ENCODE measurements at places on chromosomes 11 and 22.

GRCh38 chr11:86740628-86741483, 59.5 kb upstream of the PRSS23 start:
- peak; percentile 44 for DNase-seq

- no peak for DNase-seq
These were observed 12.1 kb downstream of the MMP7 start for GRCh38 chr11:102518296-102519094.

GRCh38 chr22:36772451-36772850, 3.5 kb downstream of the IFT27 start:
- DNase-seq = no peak

DNA sequence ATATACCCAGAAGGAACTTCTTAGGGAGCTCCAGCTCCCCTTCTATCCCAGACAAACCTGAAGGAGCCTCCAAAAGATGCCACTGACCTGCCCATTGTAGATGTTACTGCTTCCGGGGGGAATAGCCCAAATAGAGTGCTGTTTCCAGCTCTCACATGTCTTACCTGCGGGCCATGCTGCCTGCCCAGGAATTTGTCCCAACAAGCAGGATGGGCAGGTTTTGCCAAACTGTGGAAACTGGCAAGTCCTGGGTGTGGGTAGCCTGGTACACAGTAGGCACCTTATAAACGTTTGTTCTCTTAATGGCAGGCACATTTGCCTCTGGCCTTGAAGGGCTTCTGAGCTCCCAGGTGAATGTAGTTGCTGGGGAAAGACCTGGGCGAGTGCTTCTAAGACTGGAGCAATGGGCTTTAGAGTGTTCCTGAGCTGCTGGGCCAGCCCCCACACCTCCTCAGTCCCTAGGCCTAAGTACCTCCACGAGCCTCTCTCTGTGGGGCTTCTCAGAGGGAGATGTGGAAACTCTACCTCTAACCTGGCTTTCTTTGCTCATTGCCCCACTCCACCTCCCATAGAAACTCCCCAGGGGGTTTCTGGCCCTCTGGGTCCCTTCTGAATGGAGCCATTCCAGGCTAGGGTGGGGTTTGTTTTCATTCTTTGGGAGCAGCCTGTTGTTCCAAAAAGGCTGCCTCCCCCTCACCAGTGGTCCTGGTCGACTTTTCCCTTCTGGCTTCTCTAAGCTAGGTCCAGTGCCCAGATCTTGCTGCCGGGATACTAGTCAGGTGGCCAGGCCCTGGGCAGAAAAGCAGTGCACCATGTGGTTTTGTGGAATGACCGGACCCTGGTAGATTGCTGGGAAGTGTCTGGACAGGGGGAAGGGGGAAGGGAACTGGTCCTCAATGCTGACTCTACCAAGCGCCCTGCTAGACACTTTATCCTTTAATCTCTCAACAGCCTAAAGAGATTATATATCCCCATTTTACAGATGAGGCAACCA, 37.2 kb downstream of the LIMK2 start:
- no peak for DNase-seq

DNA sequence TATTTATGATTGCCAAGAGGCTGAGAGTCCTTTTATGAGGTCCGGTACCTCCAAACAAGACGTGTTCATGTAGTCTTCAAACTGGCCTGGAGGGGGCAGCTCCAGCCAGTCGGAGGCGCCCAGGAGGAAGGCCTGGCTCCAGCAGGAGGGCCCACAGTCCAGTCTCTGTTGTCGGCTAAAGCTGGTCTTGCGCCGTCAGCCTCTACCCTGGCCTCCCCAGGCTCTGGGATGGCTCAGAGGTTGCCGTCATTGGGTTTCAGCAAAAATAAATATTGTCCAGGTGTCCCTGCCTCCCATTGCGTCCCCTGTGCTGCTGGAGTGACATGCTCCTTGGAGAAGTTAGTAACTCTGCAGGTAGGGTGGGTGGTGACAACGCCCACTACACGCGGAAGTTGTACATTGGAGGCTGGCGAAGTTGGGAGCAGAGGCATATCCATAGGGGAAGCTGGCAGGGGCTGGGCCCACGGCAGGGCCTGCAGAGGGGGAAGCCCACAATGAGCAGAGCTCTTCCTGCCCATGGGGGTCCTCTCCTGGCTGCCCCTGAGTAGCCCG, 1.0 kb upstream of the SLC25A1 start:
- DNase-seq = no peak

- no peak for DNase-seq
These were observed 789 bp downstream of the SPECC1L start for GRCh38 chr22:24271386-24271854.

DNA sequence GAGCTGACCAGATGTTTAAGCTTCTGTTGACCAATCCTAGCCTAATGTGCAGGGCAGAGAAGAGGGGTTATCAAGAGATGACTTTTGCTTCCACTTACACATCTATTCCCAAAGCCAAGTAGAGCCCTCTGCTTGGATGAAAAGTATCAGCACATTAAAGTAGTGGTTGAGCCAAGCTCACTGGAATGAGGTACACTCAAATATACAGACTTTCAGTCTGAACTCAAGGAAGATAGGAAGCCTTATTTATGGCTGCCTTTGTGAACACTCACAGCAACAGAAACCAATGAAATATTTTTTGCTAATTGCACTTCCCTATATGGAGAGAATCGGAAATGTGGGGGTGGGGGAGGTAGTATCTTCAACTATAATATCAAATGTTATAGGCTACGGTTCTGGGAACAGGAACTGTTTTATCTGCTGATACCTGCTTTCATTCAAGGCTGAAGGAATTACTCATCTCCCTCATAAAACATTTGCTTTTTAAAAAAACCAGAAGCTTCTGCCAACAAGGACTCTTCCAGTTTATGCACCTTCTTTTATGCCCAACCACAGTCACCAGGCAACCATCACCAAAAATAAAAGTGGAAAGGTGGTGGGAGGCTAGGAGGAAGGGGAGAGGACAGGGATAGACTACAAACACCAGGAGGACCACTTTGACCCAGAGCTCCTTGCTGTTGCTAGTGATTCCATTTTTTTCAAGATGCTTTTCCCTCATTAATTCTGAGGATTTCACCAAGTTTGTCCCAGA, 91.2 kb downstream of the CLPB start:
- no peak for DNase-seq

- DNase-seq = no peak
These were observed 11.6 kb downstream of the CCDC87 start for GRCh38 chr11:66581261-66581660.

GRCh38 chr11:64538501-64538951, 52.5 kb upstream of the SLC22A12 start:
- no peak for DNase-seq

DNA sequence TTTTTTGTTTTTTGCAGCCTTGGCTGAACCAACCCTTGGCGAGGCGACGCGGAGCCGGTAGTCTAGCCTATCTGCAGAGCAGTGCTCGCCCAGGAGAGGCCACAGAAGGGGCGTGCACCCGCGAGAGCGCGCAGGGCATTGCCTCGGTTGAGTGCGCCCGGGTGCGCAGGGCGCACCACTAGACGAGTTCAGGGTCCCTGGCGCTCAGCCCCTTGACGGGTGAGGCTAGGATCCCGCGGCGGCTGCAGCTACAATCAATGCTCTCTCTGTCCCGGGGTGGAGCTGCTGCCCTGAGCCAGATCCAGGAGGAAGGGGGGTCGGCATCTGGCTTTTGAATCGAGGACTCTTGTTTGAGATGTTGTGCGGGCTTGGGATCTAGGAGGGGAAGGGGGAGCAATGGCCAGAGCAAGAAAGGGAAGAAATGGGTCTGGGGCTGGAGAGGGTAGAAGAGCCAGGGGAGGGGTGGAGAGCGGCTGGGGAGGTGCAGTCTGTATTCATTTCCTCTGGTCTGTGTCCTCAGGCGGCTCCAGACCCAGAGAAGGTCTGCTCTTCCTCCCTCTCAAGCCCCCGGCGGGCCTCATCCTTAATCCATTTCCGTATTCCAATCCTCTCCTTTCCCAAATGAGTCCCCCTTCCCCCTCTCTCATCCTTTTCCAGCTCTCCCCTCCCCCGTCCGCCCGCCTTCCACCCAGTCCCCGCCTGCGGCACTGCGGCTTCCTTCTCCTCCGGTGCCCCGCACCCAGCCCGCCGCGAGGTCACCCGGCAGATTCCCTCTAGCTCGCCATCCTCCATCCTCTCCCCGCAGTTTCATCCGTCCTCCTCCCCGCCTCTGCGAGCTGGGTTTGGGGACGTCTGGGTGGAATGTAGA, 797 bp downstream of the THY1 start:
- DNase-seq = no peak

DNA sequence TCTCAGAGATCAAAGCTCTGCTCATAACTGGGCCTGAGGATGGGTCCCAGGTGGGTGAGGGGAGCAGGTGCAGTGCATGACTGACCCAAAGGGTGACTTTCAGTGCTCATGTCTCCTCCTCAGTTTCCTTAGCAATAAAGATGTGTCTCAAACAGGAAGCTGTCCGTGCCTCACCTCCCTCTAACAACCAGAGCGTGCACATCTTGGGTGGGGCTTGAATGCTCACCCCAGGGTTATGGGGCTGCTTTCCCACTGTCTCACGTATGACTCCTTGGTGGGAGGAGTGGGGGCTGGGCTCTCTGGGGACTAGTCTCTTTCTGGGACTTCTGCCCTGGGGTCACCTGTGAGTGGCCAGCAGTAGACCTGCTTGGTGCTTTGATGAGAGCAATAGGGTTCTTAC, 53.9 kb upstream of the PHOX2A start:
- no peak for DNase-seq
